ENCODE measurements at places on chromosomes 1 and 21.

DNA sequence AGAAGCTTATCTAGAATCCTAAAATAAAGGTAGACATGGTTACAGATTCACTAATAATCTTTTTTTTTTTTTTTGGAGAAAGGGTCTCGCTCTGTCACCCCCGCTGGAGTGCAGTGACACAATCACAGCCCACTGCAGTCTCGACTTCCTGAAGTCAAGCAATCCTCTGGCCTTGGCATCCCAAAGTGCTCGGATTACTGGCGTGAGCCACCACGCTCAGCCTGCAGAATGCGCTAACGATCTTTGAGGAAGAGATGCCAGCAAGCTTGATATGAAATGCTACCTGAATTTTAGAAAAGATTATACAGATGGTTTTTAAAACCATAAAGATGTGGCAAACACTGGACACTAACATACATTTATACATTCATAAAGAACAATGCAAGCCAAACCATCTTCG is 4.1 kb upstream of the GNPAT start:
- no peak for DNase-seq

GRCh38 chr1:31886866-31887265 is 51.3 kb downstream of the PTP4A2 start:
- no peak for DNase-seq

DNA sequence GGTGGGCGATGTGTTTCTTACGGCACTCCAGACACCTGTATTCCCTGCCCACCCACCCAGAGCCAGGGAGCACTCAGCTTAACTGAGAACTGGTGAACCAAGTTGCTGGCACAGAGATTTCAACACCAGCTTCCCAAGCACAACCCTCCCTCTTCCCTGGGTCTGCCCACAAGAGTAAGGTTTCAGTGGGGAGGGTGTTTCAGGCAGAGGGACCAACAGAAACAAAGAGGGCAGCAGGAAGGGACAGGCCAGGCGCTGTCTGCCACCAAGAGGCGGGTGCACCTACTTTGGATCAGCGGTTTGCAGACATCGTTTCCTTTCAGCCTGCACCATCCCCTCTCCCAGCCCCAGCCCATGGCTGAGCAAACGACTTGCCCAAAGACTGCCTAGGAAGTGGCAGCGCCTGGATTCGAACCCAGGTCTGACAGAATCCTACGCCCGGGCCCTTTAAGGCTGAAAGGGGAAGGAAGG is 21.9 kb upstream of the ALDH4A1 start:
- no peak for DNase-seq

GRCh38 chr1:228259368-228259894 is 51.6 kb downstream of the OBSCN start:
- no peak for DNase-seq

GRCh38 chr1:212291505-212292134 is 6.4 kb downstream of the PPP2R5A start:
- no peak for DNase-seq

GRCh38 chr1:22454476-22455056 is 2.9 kb downstream of the ZBTB40 start:
- DNase-seq: no peak

- no peak for DNase-seq
These were observed 596 bp downstream of the PADI4 start for GRCh38 chr1:17308593-17308992.

DNA sequence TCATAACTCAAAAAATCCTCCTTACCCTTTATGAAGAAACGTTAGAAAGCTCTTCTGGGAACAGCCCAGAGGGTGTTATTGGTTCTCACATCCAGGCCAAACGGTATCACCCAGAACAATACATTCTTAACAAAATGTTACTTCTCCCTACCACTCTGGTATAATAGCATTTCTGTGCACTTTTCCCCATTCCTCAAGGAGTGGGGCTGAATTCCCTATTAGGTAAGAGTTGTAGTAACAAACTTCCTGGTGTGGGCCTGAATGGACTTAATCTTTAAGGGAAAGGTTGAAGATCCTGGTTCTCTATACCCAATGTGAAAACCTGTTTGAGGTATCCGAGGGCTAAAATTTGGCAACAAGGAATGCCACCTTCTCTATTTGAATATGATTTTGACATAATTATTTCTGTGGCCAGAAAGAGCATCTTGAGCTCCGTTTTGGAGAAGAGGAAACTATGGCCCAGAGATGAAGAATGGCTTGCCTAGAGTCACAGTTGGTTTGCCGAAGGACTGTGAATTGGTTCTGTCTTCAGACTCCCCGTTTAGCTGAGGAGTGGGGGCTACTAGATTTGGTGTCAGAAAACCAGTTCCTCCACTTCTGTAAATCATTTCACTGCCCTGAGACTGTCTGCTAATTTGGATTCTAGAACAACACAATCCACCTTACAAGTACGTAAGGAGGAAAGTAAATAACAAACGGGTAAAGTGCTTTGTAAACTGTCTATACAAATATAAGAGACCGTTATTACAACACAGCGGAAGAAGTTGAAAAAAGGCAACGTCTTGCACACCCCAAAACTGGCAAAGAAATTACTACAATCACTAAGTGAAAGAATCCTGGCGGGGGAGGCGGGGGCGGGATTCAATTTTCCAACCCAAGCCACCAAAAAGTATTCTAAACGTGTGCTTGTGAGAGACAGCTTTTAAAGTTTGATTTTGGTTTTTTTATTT is 2.3 kb downstream of the ANP32E start:
- peak; percentile 62 for DNase-seq

GRCh38 chr1:34929497-34929852 is at the start of gene DLGAP3:
Gene DLGAP3 (minus strand): TSS chr1:34929650. CDS start chr1:34905383, 24,267 bp downstream.
- DNase-seq: no peak

GRCh38 chr1:6588128-6588892 is 8.5 kb downstream of the ZBTB48 start:
- DNase-seq: no peak

DNA sequence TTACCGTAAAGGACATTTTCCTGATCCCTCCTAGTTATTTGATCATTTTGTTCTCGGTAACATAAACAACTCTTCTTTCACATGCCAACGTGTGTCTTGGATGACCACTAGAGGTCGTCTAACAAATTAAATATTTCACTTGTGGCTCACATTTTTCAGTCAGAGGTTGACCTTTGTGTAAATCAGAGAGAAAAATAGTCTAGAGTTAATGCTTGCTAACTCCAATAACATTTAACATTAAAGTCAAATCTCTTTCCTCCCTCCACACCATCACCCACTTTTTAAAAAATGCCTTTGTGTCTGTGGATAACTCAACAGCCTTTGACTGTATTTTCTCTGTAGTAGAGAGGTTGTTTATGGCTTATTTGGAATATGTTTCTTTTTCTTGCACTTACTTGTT is 220.5 kb upstream of the B3GALT2 start:
- DNase-seq: no peak

- DNase-seq: no peak
These were observed 300.6 kb upstream of the PRMT6 start for GRCh38 chr1:106755682-106756406.

GRCh38 chr1:234495231-234495990 is 16.4 kb upstream of the TARBP1 start:
- no peak for DNase-seq

DNA sequence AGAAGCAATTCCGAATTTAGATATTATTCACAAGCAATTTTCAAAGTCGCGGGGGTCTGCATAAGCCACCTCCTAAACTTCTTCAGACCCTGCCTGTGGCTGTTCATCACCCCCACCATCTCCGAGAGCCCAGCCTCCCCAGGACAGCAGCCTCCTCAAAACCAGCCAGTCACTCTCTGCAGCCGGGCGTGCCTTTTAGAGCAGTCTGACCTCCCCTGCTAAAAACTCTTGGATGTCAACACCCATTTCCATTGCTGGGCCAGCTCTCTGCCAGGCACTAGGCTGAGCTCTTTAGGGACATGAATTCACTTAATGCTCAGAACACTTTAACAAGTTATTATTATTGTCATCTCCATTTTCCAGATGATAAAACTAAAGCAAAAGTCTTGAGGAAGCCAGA is 11.7 kb downstream of the ADPRS start:
- DNase-seq: no peak
